ENCODE measurements at places on chromosomes 6 and 20.

DNA sequence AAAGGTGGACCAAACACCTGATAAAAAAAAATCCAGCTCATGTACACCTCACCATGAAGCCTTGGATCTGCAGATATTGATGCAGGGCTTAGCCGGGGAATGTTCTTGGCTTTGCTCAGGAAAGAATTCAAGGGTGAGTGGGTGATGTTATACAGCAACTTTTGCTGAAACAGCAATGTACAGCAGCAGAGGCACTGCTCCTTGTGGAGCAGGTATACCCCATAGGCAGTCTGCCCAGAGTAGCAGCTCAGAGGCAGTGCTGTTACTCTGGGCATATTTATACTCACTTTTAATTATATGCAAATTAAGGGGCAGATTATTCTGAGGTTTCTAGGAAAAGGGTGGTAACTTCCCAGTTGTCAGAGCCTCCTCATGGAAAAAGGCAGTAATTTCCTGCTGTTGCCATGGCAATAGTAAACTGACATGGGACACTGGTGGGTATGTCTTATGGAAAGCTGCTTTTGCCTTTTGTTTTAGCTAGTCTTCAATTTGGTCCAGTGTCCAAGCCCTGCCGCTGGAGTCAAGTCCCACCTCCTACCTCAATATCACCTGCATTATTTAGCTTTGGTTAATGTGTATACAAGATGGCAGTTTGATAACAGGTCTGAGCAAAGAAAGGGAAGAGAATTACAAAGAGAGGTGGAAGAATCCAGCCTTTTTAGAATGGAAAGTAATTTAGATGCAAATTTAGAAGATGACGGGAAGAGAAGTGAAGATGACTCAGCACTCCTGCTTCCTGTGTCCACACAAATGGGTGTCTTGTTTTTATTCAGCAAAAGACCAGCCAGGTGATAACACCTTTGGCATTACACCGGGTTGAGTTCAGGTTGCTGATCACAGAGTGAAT is 110.1 kb upstream of the JAG1 start:
- no peak for DNase-seq

DNA sequence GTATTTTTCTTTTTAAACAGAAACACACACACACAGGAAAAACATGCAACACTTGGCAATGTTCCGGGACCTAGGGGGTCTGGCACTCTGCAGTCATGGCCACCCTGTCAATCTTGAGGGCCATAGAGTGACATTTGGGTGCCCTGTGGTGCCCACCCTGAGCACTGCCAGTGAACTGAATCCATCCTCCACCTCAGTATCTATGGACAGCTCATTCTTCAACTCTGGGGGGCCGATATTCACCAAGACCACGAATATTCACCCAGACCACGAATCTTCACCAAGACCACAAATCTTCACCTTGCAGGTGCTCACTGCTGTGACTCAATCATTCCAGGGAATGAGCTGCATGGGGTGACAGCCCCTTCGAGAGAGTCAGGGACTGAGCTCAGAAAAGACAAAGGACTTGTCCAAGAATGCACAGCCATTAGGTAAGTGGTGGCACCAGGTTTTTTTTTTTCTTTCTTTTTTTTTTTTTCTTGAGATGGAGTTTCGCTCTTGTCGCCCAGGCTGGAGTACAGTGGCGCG is 19.1 kb downstream of the SNAI1 start:
- DNase-seq, result no peak

GRCh38 chr6:145756170-145756662 is 20.9 kb upstream of the EPM2A start:
- DNase-seq, result peak; percentile 20

- no peak for DNase-seq
Measured at GRCh38 chr6:162627362-162627761, 100.2 kb downstream of the PRKN start.

DNA sequence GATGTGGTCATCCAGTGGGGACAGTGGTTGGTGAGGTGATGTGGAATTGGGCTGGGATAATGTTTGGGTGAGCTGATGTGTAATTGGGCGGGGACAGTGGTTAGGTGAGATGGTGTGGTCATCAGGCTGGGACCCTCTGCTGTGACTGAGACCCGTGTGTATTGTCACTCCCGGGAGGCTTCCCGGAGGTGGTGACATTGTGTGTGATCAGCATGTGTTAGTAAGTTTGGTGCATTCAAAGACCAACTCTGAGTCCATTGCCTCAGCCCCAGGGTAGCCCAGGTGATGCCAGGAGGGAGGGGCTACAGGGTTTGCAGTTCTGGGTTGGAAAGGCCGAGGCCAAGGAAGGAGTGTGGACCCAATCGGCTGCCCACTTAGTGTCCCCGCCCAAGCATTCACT is 375.5 kb downstream of the TAF4 start:
- no peak for DNase-seq

- no peak for DNase-seq
Measured at GRCh38 chr6:37477656-37478435, 21.8 kb downstream of the CCDC167 start.

- DNase-seq, result no peak
Measured at GRCh38 chr20:17987988-17988387, 19.2 kb downstream of the MGME1 start.

DNA sequence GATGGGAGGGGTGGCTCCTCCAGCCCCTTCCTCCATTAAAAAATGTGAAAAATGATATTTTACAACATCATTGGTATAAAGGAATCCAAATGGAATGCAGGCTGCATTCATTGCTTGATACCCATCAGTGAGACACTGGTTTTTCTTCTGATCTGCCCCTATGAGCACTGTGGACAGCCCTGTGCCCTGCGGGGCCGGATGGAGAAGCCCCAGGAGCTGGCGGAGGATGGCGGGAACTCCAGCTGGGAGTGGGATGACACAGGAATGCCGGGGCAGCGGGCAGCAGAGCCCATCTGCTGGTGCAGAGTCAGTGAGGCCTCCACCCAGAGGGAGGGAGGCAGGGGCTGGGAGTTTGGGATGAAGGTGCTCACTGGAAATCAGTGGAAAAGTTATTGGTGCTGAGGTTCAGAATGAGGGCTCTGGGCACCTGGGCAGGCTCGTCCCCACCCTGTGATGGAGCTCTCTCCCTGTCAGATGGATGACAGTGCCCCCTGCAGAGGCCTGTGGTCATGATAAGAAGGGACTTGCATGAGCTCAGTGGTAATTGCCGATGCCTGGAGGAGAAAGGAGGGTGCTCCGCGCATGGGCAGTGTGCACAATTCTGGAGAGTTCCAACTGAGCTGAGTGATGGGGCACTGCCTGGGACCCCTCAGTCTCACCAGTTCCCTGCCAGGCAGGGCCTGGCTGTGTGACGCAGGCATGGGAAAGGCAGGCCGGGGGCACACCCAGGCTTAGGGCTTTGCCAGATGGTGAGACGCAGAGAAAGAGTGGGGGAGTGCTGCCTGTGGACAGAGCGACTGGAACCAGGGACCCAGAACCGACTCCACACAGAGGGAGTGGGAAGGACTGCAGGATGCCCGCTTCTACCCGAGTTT is 23.2 kb downstream of the CTCFL start:
- DNase-seq, result no peak

- no peak for DNase-seq
Measured at GRCh38 chr20:19328676-19329075, 116.2 kb downstream of the SLC24A3 start.

DNA sequence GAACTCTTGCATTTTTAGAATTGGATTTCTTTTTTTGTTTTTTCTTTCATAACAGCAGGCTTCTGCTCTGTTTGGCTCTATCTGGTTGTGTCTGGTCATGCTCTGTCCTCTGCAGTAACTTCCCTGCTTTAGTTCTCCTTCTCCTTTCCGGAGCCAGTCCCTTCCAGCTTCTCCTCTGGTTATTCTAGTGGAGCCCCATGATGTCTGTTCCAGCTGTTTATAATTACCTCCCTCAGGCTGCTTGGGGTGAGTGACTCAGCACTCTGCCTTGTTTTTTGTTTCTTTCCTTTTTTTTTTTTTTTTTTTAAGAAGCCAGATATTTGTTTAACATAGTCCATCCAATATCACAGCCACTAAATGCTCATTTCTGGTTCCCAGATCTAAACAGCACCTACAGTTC is 409.6 kb downstream of the MAFB start:
- no peak for DNase-seq
